ENCODE measurements at places on chromosomes 11 and 22. TPM values are rescaled to one million over a fixed set of nuclear protein-coding genes. Genes with fewer than 3 reads are reported as not detected.

DNA sequence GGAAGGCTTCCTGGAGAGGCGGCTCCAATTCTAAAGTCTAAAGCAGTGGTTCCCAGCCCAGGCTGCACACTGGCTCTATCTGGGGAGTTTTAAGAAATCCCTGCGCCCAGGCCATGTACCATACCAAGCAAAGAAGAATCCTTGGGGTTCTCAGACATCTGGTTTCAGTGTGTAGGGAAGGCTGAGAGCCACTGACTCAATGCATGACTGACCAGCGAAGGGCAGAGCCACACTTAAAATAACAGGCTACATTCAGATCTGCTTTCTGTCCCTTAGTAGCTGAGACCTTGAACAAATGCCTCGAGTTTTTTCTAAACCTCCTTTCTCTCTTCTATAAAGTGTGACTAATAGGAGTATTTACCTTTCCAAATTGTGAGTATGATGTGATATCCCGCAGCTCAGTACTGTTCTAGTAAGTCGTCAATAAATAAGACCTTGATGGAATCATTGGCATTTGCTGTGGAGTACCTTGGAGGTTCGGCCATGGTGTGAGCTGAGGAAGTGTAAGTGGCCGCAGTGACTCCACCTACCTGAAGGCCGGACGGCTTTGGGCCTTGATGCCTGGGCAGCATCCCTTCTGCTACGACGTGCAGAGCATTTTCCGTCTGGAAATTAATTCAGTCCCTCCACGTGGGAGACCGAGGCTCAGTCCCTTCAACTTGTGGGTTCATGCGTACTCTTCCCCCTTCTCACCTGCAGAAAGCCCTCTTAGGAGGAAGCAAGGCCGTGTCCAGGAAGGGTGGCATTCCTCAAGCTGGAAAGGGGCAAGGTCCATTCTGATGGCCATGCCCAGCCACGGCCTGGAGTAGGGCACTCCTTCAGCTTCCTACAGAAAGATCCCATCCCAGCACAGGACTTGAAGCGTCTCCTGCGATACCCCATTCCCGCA lies 25.1 kb downstream of the GLB1L2 start:
- no peak for DNase-seq

GRCh38 chr22:47395481-47395880 lies 633.0 kb downstream of the TBC1D22A start:
- peak; percentile 30 for DNase-seq

DNA sequence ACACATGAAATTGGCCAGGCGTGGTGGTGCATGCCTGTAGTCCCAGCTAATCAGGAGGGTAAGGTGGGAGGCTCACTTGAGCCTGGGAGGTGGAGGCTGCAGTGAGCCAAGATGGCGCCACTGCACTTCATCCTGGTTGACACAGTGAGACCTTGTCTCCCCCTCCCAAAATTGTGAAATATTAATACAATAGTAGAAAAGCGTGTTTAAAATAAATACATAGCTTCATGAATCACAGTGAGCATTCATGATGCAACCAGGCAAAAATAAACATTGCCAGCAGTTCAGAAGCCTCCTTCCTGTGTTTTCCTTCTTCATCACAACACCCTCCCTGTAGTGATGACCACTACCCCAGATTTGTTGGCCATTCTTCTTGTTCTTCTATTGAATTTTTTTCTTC lies 4.3 kb upstream of the TEAD1 start:
- no peak for DNase-seq

- no peak for DNase-seq
Observed at GRCh38 chr11:10692531-10693115, 932 bp downstream of the IRAG1 start.

DNA sequence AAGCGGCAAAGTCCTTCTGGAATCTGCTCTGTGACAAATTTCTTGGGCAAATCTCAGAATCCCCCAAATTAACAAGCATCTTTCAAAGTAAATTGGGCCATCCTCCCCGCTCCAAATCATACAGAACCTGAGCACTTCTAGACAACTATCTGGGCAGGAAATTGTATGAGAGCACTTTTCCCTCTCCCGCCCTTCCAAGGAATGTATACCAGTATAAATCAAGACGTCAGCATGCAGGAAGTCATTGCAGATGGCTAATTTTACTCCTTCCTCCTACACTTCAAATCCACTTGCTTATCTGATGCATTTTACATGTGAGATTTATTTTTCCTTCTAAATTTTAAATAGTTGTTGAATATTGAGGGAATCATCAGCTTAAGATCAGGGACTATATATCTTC lies 52.1 kb downstream of the NTM start:
- DNase-seq: no peak

- DNase-seq: no peak
Observed at GRCh38 chr22:49590381-49590780, 237.3 kb downstream of the BRD1 start.

DNA sequence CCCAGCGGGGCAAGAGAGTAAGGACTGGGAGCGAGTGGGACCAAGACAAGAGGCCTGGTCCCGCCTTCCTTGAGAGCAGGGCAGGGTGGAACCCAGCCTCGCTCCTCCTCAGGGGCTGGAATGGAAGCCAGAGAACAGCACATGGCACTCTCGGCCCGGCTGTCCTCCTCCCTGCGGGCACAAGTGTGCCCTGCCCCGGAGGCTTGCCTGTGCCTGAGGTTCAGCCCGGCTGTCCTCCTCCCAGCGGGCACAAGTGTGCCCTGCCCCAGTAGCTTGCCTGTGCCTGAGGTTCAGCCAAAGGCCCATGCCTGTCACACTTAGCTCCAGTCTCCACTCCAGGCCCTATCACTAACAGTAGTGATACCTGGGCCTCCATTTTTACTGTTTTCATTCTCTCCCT lies 24.2 kb downstream of the SULT4A1 start:
- peak; percentile 40 for DNase-seq

Gene APOA4
- not detected for total RNA-seq

DNA sequence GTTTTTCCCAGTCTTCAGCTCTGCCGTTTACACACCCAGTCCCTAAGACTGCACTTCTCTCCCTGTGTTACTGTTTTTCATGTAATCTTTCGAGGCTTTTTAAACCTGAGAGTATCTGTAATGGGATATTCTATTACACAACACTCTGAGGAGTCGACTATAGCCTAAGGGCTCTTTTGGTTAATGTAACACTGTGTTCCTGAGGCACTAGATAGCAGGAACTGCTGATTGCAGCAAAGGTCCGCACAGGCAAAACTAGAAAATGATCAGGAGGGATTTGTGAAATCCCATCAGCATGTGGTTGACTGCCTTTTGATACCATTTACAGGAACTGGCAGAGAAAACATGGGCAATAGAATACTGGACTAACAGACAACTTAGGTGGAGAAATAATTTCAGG lies 512.3 kb upstream of the RAG2 start:
- DNase-seq: no peak

GRCh38 chr11:73117071-73117470 lies 25.0 kb downstream of the FCHSD2 start:
- DNase-seq: no peak

DNA sequence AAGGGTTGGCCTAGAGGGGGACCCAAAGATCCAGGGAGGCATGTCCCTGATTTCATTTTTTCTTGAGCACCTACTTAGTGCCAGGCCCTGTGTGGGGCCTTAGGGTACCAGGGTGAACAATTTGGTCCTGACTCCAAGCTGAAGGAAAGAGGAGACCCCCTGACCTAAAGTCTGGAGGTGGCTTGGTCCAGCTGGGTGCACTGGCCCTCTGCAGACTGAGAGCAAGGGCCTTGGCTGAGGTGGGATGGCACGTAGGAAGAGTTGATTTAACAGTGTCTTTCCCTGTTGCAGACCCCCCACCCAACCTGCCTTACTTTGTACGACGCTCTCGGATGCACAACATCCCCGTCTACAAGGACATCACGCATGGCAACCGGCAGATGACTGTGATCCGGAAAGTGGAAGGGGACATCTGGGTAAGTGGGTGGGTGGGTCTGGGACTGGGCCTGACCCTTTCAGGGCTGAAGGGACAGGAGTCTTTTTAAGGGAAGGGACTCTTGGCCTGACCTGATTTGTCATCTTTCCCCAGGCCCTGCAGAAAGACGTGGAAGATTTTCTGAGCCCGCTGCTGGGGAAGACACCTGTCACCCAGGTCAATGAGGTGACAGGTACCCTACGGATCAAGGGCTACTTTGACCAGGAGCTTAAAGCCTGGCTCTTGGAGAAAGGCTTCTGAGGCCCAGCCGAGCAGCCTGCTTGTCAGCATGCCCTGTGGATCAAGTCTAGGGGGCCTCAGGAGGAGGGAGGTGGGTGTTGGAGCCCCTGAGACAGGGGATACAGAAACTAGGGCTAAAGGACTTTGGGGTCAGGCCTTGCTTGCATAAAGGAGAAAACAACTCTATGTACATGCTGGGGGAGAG lies 3.3 kb downstream of the MRPL49 start:
- no peak for DNase-seq

- DNase-seq: no peak
Observed at GRCh38 chr11:71987521-71987920, 11.2 kb upstream of the IL18BP start.

DNA sequence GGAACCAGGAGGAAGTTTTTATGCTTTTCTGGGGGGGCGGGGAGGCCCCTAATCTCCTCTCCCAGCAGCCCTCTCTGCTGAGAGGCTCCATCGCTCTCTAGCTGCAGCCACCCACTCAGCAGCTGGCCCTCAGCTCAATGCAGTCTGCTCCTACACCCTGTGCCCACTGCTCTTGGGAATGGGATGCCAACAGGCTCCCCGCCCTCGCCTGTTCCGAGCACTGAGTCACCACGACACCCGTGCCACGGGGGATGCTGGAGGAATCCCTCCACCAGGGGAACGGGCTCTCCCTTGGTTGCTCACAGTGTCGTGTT lies 23.5 kb upstream of the SUSD2 start:
- DNase-seq: peak; percentile 77

DNA sequence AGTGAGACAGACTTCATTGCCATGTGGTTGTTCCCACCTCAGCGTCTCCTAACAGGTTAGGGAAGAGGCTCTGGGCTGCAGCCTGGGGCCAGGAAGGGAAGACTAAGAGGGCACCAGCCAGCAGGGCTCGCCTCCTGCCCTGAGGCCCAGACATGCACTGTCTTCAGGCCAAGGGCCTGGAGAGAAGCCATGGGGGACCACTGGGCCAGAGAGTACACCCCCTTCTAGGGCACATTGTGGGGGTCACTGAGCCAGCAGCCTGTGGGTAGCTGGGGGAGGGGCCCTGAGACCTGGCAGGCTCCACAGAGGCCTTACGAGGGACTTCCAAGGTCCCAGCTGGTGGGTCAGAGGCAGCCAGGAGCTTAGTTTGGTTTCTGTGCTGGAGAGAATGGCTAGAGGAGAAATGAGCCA lies 25.0 kb upstream of the MYRF start:
- no peak for DNase-seq

DNA sequence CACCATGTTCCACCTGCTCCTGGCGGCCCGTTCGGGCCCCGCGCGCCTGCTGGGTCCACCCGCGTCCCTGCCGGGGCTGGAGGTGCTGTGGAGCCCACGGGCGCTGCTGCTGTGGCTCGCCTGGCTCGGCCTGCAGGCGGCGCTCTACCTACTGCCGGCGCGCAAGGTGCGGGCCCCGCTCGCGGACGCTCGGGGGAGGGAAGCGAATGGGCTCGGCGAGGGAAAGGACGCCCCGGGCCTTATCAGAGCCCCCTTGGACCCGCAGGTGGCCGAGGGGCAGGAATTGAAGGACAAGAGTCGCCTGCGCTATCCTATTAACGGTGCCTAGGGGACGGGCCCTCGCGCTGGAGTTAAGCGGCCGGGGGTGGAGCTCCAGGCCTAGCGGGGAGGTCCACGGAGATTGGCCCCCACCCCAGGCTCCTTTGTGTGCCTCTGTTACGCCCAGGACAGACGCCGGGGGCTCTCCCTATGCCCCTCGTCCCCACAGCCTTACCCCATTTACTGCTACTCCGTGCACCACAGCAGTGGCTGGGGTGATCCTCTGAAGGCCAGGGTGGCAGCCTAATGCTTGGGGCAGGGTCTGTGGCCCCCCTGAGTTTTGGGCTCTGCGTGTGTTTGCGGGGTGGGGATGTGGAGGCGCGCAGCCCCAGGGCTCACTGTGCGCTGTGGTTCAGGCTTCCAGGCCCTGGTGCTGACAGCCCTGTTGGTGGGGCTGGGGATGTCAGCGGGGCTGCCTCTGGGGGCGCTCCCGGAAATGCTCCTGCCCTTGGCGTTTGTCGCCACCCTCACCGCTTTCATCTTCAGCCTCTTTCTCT lies 1.1 kb downstream of the TM7SF2 start:
- peak; percentile 31 for DNase-seq

Gene INPPL1
- total RNA-seq: 646 TPM

Gene MPST
- total RNA-seq: 109 TPM

DNA sequence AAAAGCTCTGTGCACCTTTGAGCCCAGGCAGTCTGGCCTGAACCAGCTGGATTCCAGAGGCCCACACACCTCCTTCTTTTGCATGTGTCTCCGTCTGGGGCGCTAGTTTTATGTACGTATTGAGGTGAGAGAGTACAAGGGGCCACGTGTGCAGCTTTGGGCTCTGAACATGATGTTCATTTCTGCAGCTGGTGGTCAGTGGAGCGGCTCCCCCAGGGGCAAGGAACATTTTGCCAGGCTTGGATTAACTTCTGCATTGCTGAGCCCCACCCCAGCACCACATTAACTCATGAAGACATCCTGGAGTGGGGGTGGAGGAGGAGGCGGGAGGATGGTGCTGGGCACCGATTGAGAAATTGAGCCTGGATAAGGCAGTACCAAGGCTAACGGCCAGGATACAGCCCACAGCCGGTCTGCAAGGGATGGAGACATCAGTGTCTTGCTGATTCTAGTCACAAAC lies 13.8 kb downstream of the USP2 start:
- peak; percentile 63 for DNase-seq

DNA sequence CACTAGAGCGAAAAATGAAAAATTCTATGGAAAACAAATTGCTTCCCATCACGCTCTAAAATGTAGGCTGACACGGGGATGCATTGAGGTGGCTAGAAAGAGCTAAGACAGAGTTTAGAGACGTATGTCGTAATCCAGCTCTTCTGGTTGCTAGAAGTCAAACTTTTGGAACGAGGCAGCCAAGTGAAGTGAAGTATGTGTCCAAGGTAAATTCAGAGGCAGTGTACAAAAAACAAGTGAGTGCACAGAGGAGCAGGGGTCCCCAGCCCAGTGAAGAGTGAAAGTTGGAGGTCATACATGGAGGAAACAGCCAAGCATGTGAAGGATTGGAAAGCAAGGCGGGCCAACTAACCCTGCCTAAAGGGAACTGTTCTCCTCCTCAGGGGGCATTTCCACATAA lies 528.5 kb downstream of the NTM start:
- DNase-seq: no peak

DNA sequence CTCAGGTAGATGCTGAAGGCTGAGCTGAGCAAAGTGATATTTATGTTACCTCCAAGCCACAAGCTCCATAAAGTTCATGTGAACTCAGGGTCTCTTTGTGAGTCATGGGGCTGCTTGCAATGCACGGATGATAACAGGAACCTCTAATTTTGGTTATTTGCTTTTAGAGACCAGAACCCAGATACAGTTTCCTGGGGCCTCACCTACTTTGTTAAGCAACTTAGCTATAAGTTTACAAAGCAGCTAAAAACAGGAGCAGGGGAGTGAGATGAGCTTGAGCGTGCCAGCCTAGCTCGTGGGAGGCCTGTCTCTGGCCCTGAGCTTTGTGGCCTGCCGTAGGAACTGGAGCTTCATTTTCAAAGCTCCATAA lies 29.2 kb downstream of the SREBF2 start:
- DNase-seq: no peak

Gene FIBIN
- total RNA-seq: 4.0 TPM

All from myocyte (in vitro differentiated cells).